ENCODE measurements at places on chromosomes 4 and X. TPM values are rescaled to one million over a fixed set of nuclear protein-coding genes. Genes with fewer than 3 reads are reported as not detected.
A peak's percentile ranks its signal among the peaks of the same experiment; 100 is the strongest.

GRCh38 chrX:74514384-74514783 lies 93.1 kb downstream of the SLC16A2 start:
- peaks cover 10% of the 10 kb centered on the region for H3K4me1 ChIP-seq
- no peaks in the 10 kb centered on the region for H3K36me3 ChIP-seq
- ATAC-seq: no peak
- no peak overlapping the region for H3K4me3 ChIP-seq
- H3K27me3 ChIP-seq: no peaks in the 10 kb centered on the region
- H3K27ac ChIP-seq: no peak overlapping the region

- peaks cover 29% of the 10 kb centered on the region for H3K4me1 ChIP-seq
- ATAC-seq: no peak
- no peak overlapping the region for H3K4me3 ChIP-seq
- no peaks in the 10 kb centered on the region for H3K36me3 ChIP-seq
Measured at GRCh38 chrX:123993904-123994635, 32.6 kb downstream of the STAG2 start.

- no peaks in the 10 kb centered on the region for H3K4me1 ChIP-seq
- no peaks in the 10 kb centered on the region for H3K36me3 ChIP-seq
- ATAC-seq: no peak
- no peaks in the 10 kb centered on the region for H3K27me3 ChIP-seq
Measured at GRCh38 chrX:40197071-40197470, 99.3 kb upstream of the BCOR start.

- H3K4me1 ChIP-seq: no peaks in the 10 kb centered on the region
- ATAC-seq: peak; percentile 25
- H3K36me3 ChIP-seq: no peaks in the 10 kb centered on the region
- no peaks in the 10 kb centered on the region for H3K27me3 ChIP-seq
- H3K27ac ChIP-seq: peak overlapping the region; percentile 43
- H3K4me3 ChIP-seq: no peak overlapping the region
Measured at GRCh38 chr4:26272654-26273615, 47.9 kb upstream of the RBPJ start.

GRCh38 chr4:112552668-112553067 lies 36.7 kb upstream of the NEUROG2 start:
- no peak overlapping the region for H3K27ac ChIP-seq
- no peak for ATAC-seq
- H3K27me3 ChIP-seq: no peaks in the 10 kb centered on the region
- H3K4me3 ChIP-seq: no peak overlapping the region
- H3K4me1 ChIP-seq: no peaks in the 10 kb centered on the region

DNA sequence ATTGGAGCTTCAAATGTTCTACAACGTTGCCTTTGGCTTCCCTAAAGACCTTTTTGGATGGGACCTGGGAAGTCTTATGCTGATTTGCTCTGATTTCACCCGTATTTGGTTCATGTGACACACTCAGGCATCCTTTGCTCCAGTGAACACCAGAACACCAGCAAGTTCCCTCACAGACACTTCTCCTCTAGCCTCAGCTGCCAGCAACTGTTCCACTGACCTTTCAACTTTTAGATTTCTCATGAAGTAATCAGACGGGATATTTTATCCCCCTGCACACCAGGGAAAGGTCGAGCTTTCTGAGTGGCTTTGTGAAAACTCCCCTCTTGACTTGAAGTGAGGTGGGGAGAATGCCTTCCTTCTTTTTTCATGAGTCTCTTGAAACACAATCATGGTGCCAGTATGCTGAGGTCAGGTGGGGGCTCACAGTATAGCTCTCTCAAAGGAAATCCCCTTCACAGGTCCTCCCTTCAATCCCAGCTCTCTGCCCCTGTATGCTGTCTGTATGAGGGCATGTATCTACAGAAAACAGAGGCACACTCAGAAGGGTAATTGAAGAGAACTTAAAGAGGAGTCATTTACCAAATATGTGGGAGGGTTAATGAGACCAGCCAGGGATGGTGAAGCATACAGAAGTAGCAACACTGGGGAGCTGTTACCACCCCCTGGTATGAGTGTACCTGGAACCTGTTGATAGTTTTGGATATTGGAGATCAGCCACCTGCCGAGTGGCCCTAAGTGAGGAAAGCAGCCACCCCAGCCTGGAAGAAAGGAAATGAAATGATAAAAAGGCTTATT lies 62.7 kb downstream of the FGFBP1 start:
- no peak for ATAC-seq
- H3K36me3 ChIP-seq: no peaks in the 10 kb centered on the region
- no peak overlapping the region for H3K4me3 ChIP-seq
- H3K27ac ChIP-seq: no peak overlapping the region

- H3K4me3 ChIP-seq: no peak overlapping the region
- H3K36me3 ChIP-seq: no peaks in the 10 kb centered on the region
Measured at GRCh38 chrX:115966920-115967319, 203.6 kb upstream of the AGTR2 start.

- no peak for ATAC-seq
- no peak overlapping the region for H3K4me3 ChIP-seq
- no peak overlapping the region for H3K27ac ChIP-seq
Measured at GRCh38 chr4:108486046-108486445, 134.3 kb upstream of the RPL34 start.

- no peak overlapping the region for H3K27ac ChIP-seq
- no peaks in the 10 kb centered on the region for H3K27me3 ChIP-seq
Measured at GRCh38 chrX:136395271-136395670, 92.5 kb upstream of the BRS3 start.

- no peak overlapping the region for H3K4me3 ChIP-seq
- peaks cover 16% of the 10 kb centered on the region for H3K4me1 ChIP-seq
- H3K36me3 ChIP-seq: no peaks in the 10 kb centered on the region
- no peak overlapping the region for H3K27ac ChIP-seq
- ATAC-seq: no peak
Measured at GRCh38 chr4:138677748-138678147, 337.8 kb upstream of the NOCT start.

GRCh38 chr4:176760471-176760870 lies 32.3 kb downstream of the VEGFC start:
- H3K4me3 ChIP-seq: no peak overlapping the region
- H3K36me3 ChIP-seq: no peaks in the 10 kb centered on the region
- no peak overlapping the region for H3K27ac ChIP-seq

GRCh38 chr4:173270312-173271027 lies 63.7 kb downstream of the HMGB2 start:
- H3K27me3 ChIP-seq: no peaks in the 10 kb centered on the region
- no peaks in the 10 kb centered on the region for H3K36me3 ChIP-seq
- no peak overlapping the region for H3K27ac ChIP-seq
- no peak for ATAC-seq
- no peaks in the 10 kb centered on the region for H3K4me1 ChIP-seq

GRCh38 chr4:118811832-118812231 lies 24.1 kb downstream of the SEC24D start:
- H3K27ac ChIP-seq: peak overlapping the region; percentile 40
- H3K36me3 ChIP-seq: peaks cover 2% of the 10 kb centered on the region
- no peak overlapping the region for H3K4me3 ChIP-seq

GRCh38 chr4:147599769-147600168 lies 17.4 kb upstream of the TMEM184C start:
- no peaks in the 10 kb centered on the region for H3K36me3 ChIP-seq
- H3K27ac ChIP-seq: no peak overlapping the region
- peaks cover 8% of the 10 kb centered on the region for H3K4me1 ChIP-seq
- H3K4me3 ChIP-seq: no peak overlapping the region
- no peak for ATAC-seq

- no peak overlapping the region for H3K4me3 ChIP-seq
- peaks cover 31% of the 10 kb centered on the region for H3K36me3 ChIP-seq
- ATAC-seq: no peak
Measured at GRCh38 chrX:130216320-130216719, 44.6 kb downstream of the RAB33A start.

DNA sequence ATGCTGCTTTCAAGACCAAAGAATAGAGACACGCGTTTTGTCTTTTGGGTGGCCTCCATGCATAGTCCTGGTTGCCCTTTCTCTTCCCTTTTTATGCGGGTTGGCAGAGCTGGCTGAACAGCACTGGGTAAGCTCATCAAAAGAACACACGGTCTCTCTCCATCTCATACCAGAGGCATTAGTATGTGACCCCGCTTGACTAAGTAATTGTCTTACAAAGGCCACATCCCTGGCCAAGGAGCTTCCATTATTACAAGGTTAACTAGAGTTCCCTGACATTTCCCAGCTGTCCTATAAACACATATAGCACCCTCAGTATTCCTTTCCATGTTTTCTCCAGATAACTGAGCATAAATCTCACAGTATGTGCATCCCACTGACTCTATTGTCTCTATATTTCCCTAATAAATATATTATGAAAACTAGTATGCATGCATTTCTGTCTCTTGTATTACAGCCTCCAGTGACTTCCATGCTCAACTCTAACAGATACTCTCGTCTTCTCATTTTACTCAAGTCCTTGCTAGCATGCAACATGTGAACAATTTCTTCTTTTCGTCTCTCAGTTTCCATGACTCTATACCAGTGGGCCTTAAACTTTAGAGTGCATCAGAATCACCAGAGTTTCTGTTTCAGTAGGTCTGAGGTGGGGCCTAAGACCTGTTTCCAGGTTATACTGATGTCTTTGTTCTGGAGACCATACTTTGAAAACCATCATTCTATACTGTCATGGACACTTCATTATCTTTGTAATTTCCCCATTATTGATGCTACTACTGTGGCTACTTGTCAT lies 247.7 kb upstream of the ARSJ start:
- no peak overlapping the region for H3K27ac ChIP-seq
- no peaks in the 10 kb centered on the region for H3K27me3 ChIP-seq
- ATAC-seq: no peak
- no peaks in the 10 kb centered on the region for H3K4me1 ChIP-seq
- H3K4me3 ChIP-seq: no peak overlapping the region
- H3K36me3 ChIP-seq: no peaks in the 10 kb centered on the region

DNA sequence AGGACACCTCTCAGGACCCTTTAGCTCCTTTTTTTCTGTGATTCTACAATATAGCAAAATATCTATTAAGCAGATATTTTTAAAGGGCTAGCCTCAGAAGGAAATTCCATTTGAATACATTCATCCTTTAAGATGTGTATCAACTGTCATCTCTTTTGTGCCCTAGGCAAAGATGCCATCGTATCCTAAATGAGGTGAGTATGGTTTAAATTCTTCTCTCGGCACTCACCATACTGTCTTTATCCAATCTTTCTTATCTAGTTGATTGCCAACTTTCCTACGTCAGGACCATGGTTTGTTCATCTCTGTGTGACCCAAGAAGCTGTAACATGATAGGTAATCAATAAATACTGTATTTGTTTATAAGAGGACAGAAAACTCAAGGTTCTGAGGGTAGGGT lies 176.0 kb downstream of the LDB2 start:
- no peak overlapping the region for H3K27ac ChIP-seq
- H3K4me3 ChIP-seq: no peak overlapping the region
- no peaks in the 10 kb centered on the region for H3K27me3 ChIP-seq
- no peak for ATAC-seq
- no peaks in the 10 kb centered on the region for H3K36me3 ChIP-seq

DNA sequence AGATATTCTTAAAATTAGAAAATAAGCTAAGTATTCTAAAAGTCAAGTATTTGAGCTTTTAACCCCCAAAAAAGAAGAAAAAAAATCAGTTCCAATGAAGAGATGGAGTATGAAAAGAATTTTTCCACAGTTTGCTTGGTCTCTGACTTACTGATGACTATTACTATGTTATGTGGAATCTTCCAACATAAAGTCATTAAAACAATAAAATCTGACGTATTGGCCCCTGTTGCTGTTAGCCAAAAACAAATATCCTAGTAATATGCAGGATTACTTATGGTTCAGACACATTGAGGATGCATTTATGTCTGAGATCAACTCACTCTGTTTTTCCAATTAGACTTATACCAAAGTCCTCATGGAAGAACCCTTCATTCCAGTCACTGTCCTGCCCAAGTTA lies 517.2 kb upstream of the ADGRL3 start:
- no peaks in the 10 kb centered on the region for H3K27me3 ChIP-seq
- no peak overlapping the region for H3K27ac ChIP-seq
- ATAC-seq: no peak
- H3K4me3 ChIP-seq: no peak overlapping the region
- no peaks in the 10 kb centered on the region for H3K36me3 ChIP-seq

DNA sequence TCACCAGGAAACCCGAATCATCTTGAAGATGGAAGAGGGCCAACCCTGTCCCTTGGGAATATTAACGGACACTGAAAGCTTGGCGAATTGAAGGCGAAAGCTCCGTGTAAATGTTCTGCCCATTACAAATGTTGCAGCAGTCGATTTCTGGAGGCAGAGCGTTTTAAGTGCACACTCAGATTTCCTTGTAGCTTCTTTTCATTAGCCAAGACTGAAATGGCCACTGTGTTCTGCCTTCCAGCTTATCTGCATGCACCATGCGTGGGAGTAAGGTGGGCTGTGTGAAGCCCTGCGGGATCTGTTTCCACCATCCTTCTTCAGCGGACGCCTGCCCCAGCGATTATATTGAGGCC lies 1.3 kb downstream of the SMIM20 start:
- H3K27me3 ChIP-seq: no peaks in the 10 kb centered on the region
- H3K4me3 ChIP-seq: no peak overlapping the region
- no peaks in the 10 kb centered on the region for H3K36me3 ChIP-seq
- peak overlapping the region; percentile 90 for H3K27ac ChIP-seq

- no peak for ATAC-seq
- H3K4me1 ChIP-seq: no peaks in the 10 kb centered on the region
- no peaks in the 10 kb centered on the region for H3K27me3 ChIP-seq
- no peaks in the 10 kb centered on the region for H3K36me3 ChIP-seq
- H3K27ac ChIP-seq: no peak overlapping the region
Measured at GRCh38 chrX:129792586-129793291, 13.0 kb downstream of the SASH3 start.

DNA sequence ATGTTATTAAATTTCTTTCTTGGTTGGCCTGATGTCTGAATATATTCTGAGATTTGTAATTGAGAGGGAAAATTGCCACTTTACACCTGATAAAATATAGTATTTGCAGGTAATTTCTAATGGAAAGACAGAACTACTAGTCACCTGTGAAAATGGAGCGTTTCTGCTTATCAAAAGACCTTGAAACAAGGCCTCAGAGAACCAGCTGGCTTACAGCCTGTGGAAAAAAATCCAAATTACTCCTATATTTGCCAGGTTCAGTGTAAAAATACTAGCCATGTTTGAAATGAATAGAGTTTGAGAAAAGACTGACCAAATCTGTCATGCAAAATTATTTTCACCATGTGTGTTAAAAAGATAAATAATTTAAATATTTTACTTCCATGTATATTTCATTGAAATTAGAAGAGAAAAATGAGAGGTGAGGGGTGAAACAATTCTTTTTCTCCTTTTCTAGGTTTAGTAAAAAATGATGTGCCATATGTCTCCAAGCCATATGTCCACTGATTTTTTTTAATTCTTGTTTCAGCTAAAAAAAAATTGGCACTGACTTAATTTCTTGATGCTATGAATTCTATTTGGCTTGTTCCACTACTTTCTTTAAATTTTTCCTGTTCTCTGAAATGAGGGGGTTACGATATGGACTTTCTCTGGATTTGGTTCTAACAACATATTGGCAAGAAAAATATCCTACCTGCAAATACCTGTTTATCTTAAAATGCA lies 464.9 kb downstream of the GRXCR1 start:
- H3K27ac ChIP-seq: no peak overlapping the region
- ATAC-seq: no peak
- H3K4me3 ChIP-seq: no peak overlapping the region
- no peaks in the 10 kb centered on the region for H3K4me1 ChIP-seq
- no peaks in the 10 kb centered on the region for H3K27me3 ChIP-seq
- no peaks in the 10 kb centered on the region for H3K36me3 ChIP-seq

The FAM184B gene
- not detected for total RNA-seq

The LNX1 gene
- 10.5 TPM for total RNA-seq

The PPP1R3F gene
- total RNA-seq: 27.5 TPM

The ERCC6L gene
- 0.37 TPM for total RNA-seq

The NXF2 gene
- not detected for total RNA-seq

The IL13RA2 gene
- not detected for total RNA-seq

The ENAM gene
- total RNA-seq: not detected

The SHOX gene
- total RNA-seq: not detected

The TLR6 gene
- 2.3 TPM for total RNA-seq

The MAGED4 gene
- total RNA-seq: 0.81 TPM

The OTC gene
- total RNA-seq: not detected
